ENCODE measurements at places on chromosomes 2 and 18.

- DNase-seq: peak; percentile 93
Observed at GRCh38 chr2:42795841-42796301, 3.5 kb upstream of the HAAO start.

- no peak for DNase-seq
Observed at GRCh38 chr2:169259402-169259801, 102.9 kb downstream of the LRP2 start.

DNA sequence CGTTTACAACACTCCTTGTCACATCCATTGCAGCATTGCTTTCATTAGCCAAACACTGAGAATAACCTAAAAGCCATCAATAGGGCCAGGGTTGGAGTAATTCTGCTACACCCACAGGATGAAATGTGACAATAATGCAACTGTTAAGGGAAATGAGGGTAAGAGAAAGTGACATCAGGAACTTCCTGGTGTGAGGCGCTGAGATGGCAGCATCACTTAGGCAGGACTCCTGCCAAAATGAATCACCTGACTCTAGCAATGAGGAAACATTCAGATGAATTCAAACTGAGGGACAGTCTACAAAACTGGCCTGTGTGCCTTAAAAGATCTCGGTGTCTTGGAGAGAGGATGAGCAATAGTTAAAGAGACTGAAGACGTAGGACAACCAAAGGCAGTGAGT, 115.6 kb upstream of the AGAP1 start:
- DNase-seq: peak; percentile 38

GRCh38 chr2:42562474-42563144, 5.8 kb upstream of the MTA3 start:
- peak; percentile 77 for DNase-seq

DNA sequence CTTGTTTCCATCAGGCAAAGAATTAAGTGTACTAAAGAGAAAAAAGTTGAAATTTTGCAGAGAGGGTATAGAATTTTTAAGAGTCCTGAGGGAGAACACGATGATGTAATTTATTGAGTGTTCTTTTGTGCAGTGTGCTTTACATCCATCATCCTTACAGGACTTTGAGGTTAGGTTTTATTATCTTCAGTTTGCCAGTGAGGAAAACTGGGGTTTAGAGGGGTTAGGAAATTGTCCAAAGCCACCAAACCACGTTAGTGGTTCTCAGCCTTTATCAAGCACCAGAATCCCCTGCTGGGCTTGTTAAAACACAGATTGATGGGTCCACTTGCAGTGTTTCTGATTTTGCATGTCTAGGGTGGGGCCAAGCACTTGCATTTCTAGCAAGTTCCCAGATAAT, 277.5 kb downstream of the KCNS3 start:
- DNase-seq: no peak

GRCh38 chr2:240250150-240250984, 109.9 kb upstream of the OTOS start:
- no peak for DNase-seq

GRCh38 chr2:12979066-12979465, 262.3 kb downstream of the TRIB2 start:
- DNase-seq: peak; percentile 93

DNA sequence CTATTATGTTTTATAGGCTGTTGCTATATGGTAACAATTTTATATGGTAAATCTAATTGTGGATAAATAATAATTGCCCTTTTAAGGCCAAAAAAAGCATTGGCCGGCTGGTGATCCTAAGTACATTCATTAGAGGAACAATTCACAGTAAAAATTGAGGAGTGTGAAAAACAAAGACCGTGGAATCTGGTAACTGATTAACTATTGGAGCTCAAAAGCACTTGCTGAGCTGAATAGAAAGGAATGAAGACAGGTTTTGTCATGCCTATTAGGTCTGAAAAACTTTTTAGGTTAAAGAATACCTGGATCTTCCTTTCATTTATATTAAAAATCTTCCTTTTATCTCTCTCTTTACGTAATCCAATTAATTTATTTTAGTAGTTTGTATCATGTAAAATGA, 18.5 kb upstream of the RBBP8 start:
- peak; percentile 63 for DNase-seq

DNA sequence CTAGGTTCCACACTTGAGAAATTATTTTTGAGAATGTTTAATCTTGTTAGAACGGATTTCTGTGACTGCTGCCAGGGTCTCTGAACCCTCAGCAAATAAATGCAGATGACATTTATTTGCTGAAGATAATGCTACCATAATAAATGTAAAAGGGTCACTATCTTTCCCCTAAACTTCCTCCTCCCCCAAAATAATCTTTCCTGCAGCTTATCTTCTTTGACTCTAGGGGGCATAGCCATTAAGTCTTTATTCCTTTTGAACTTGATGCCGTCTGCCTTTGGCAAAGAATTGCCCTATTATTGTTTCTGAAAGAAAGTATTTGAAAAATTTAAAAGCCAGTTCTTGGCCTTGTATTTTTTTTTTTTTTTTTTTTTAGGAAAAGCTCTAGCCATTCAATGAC, 63.6 kb upstream of the ACSL3 start:
- no peak for DNase-seq

DNA sequence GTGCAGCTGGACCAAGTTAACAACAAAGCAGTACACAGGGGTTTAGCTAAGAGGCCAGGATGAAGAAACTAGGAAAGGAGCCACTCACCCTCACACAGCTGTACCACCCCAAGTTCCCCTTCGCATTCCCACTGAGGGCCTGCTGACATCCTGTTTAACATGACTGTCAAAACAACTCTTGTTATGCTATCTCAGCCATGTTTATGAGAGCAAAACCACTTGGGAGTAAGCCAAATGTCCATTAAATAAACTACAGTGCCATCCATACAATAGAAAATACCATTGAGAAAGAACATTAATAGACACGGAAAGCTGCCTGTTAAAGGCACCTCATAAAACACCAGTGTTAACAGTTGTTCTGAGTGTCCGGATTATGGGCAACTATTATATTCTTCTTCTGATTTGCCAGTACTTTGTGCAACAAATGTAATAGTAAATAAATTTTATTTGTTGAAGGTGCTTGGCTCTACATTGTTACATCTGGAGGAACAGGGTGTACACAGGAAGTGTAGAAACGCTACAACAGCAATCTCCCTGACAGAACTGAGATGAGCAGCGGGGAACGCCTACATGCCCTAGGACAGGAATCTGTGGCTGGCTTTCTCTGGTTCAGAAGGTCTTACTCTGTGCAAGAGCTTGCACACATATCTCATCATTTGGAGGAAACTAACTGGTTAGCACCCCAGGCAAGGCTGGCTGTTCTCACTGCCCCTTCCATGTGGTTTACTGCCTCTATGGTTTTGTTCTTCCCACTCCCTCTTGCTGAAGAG, 85.6 kb downstream of the EHD3 start:
- DNase-seq: no peak

DNA sequence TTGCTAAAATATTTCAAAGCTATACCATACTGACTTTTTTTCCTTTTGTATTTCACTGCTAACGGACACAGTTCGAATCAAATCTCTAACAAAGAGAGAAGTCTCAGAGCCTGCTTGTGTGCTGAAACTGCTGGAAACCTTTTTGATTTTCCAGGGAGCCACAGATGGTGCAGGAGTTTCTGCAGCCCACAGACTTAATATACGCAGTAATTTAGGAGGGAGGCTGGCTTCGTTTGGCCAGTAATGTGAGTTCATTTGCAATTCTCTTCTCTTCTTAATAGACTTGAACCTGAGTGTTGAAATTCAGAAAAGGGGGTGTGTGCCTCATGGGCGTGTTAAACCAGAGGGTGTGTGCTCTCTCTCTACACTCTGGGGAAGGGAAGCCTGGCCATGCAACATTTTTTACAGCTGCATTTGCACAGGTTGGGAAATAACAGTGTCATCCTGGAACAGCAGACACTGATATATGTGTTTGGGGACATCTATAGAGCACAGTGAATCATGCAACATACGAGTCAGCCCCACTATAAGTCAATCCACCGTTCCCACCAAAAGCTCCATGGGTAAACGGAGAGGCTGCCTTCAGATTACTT, 333.0 kb downstream of the CLIP4 start:
- DNase-seq: peak; percentile 60

DNA sequence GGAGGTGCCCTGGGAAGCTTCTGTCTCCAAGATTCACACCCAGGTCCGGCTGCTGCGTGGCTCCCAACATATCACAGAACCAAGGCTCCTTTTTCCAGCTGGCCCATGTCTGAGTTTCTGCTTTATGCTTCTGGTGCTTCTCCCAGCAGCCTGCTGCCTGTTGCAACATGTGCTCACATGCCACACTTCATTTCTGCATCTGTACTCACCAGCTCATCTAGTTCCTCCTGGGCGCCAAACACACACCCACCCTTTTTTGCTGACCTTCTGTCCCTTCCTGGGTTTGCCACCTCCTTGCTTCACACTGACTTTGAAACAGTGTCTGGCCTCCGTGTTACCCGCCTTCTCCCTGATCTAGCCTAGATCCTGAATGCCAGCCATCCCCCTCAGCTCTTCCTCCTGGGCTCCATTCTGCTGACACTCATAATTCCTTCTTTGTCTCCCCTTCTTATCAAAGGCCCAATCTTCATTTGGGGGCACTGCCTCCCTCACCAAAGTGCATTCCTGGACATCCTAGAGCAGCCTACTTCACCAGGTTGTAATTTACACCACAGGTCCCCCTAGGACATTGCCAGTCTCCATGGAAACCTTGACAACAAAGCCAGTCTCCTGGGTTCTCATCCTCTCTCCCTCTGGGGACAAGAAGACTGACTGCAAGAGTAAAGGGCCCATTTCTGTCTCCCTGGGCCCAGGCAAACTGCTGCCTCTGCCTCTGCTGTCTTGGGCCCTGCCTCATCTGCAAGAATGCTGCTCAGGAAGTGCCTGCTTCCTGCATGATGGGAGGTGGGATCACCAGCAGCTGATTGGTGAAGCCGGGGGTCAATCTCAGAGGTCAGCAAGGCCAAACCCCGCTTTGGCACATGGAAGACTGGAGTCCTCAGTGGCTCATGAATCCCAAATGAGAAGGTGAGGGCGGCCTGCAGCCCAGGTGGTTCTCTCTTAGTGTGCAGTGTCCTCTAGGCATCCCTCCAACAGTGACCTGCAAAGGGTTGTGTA, 13.9 kb upstream of the PROM2 start:
- peak; percentile 94 for DNase-seq

DNA sequence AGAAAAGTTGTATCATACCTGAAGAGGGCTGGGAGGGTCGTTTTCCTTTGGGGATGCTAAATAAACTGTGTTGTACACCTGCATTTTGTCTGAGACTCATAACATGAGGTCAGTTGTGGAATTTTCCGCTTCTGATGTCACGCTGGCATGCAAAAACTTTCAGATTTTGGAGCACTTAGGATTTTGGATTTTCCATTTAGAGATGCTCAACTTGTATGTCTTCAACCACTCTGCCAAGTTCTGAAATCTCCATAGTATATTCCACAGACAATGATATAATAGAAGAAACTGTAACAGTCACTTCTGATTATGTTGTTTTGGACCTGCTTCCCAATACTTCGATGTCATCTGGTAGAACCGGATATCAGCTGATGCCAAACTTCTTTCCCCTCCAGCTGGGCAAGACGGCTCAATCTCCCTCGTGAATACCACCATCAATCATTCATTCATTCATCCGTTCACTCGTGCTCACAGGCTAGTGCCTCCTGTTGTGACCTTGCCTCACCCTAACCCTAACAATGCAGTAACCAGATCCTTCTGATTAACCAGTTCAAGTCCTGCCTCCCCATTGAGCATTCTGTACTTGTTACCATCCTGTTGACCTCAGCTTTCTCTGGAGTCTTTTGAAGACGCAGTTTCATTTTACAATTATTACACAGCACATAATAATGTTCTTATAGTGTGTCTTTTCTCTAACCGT, 5.3 kb upstream of the PLEKHH2 start:
- no peak for DNase-seq

GRCh38 chr18:42025491-42025890, 70.5 kb downstream of the PIK3C3 start:
- no peak for DNase-seq

DNA sequence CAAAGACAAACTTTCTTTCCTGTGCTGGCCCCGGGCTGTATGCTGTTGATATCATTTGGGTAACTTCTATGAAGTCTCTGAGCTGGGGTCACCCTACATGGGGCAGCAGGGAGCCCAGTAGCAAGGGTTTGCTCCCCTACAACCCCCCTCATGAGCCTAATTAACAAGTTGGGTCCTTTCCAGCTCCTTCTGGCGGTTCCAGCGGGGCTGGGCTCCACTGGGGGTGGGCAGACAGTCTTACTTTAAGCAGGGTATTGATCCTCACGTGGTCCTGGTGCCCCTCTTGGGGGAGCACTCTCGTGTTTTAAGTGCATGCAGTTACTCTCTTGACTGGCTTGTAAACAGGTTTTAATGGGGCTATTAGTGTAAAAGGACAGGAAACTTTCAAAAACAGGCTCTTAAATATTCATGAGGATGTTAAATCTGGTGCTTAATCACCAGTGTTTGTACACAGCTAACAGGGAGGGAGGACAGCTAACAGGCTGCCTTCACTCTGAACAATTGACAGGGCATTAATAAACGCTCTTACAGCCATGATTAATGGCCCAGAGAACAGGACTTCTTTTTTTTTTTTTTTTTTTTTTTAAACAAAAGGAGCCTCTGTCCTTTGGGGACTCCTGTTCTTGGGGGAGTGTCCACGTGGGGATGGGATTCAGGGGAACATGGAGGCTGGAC, 36.6 kb upstream of the SKOR2 start:
- no peak for DNase-seq

- DNase-seq: peak; percentile 72
Observed at GRCh38 chr2:98086491-98087446, at the start of gene VWA3B. Gene VWA3B (plus strand): TSS chr2:98087167. CDS start chr2:98093093, 5,926 bp downstream.

GRCh38 chr2:10457846-10458598, 9.9 kb upstream of the ODC1 start:
- peak; percentile 55 for DNase-seq

DNA sequence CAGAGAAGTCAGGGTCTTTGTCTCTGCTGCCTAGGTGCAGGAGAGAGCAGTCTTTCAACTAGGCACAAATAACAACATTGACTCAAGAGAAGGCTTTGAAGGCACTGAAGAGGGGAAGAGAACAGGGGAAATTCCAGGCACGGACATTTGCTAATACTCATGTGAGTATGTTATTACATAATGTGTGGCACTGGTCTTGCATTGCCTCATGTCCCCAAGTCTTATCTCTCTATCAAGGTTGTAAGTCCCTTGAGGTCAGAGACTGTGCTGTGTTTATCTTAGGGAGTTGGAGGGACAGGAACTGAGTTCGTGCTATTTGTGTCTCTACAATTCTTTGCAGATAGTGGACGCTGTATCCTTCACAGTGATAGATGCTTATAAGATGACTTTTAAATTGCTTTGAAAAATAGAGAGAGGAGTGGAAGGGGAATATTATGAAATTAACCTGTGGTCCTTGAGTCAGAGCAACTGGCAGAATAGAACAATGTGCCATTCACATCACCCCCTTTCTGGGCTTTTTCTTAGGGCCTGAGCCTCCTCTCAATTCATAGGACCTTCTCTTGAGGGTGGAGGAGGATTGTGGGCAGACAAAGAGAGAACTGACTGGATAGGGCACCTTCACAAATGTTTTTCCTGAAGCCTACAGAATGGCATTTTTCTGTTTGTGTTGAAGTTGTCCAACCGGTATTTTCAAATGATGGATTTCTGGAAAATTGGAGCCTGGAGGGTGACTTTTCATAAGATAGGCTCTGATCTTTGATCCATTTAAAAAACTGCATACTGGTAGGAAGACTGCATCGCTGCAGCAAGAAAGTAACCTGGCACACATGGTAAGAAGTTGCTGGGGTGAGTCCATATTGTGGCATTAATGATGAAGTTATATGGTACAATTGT, 96.6 kb upstream of the CXCR4 start:
- DNase-seq: no peak

Data from epithelial cell of esophagus (primary cell).